AG20443 (cell line): ENCODE measurements at places on chromosomes 5 and 9.
A peak's percentile ranks its signal among the peaks of the same experiment; 100 is the strongest.

DNA sequence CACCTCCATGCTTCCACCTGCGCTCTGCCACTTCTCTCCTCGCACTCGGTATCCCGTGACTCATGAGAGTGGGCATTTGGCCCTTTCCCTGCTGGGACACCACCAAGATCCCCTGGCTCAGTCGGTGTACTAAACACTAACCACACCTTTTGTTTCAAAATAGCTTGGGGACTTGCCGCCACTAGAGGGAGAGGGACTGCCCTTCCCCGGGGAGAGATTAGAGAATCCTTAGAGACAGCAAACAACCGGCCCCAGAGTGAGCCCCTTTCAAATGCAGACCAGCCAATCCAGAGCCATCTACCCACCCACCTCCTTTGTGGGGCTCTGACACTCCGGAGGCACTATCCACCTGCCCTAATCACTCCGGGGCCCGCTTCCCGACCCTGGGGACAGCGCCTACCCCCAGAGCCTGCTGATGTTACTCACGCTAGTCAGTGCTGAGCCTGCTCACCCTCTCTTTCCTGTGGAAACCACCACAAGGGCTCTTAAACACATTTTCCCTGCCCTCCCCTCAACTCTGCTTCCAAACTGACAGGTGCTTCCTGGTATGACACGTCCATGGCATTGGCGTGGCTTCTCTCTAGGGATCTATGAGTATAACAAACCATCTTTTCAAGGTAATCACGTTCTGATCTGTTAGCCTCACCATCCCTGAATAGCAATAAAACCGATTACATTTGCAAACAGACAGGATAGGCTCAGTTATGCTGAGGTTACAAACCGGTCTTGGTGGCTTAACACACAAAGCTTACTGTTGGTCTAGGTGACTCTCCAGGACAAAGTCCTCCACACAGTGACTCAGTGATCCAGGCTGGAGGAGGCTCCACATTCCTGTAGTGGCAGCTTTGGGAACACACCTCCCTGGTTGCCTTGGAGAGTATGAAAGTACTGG lies 180.1 kb upstream of the MVB12B start:
- DNase-seq, result peak; percentile 14

DNA sequence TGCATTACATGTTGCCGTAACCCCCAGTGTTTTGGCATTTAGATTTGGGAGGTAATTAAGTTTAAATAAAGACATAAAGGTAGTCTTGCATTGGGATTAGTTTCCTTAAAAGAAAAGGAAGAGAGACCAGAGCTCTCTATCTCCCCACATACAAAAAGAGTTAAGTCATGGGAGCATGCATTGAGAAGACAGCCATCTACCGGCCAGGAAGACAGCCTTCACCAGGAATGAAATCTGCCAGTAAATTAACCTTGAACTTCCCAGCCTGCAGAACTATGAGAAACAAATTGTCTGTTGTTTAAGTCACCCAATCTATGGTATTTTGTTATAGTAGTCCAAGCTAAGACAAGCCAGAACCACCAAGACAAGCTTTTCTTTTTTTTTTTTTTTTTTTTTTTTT lies 567.0 kb upstream of the CDH18 start:
- no peak for DNase-seq

- no peak for DNase-seq
Observed at GRCh38 chr9:98031169-98031568, 25.4 kb upstream of the NANS start.

GRCh38 chr5:169251333-169252084 lies 49.4 kb downstream of the SLIT3 start:
- peak; percentile 37 for DNase-seq

- DNase-seq, result no peak
Observed at GRCh38 chr9:84742261-84742660, 72.7 kb downstream of the NTRK2 start.

- DNase-seq, result no peak
Observed at GRCh38 chr9:35845824-35846771, 17.1 kb downstream of the TMEM8B start.

GRCh38 chr9:38708759-38709158 lies 11.2 kb downstream of the FAM240B start:
- DNase-seq, result no peak

- DNase-seq, result no peak
Observed at GRCh38 chr5:175263776-175264175, 180.2 kb downstream of the DRD1 start.

DNA sequence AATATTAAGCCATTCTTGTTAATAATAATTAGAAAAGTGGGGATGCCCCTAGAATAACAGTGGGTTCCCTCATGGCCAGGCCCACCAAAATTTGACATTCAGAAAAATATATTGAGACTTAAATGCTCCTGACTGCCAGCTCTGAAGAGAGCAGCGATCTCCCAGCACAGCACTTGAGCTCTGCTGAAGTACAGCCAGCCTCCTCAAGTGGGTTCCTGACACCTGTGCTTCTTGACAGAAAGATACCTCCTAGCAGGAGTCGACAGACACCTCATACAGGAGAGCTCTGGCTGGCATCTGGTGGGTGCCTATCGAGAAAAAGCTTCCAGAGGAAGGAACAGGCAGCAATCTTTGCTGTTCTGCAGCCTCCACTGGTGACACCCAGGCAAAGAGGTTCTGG lies 261.5 kb downstream of the DTWD2 start:
- DNase-seq, result no peak

DNA sequence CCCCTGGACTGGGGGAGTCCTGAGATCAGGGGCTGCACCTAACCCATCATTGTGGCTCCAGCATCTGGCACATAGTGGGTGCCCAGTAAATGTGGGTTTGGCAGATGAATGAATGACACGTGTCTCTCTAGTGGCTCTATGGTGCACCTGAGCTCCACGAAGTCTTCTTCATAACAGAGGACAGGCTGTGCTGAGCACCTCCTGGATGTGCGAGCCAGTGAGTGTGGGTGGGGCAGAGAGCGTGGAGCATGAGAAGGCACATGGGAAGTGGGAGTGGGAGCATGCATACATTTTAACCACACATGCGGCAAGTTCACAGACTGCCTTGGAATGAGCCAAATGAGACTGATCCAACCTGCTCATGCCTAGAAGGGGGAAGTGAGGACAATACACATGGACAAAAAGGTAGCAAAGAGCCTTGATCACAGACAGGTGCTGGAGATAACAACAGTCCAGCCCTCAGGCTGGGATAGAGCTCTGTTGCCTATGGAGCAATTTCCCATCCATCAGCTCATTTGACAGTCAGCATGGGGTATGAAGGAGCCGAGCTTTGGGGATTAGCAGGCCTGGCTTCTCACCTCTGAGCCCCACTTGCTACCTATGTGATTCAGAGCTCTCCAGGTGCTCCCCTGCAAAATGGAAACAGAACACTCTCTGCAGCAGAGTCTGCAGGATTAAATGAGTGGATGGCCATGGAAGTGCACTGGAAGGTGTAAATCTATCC lies 76.2 kb upstream of the TBC1D2 start:
- DNase-seq, result no peak

DNA sequence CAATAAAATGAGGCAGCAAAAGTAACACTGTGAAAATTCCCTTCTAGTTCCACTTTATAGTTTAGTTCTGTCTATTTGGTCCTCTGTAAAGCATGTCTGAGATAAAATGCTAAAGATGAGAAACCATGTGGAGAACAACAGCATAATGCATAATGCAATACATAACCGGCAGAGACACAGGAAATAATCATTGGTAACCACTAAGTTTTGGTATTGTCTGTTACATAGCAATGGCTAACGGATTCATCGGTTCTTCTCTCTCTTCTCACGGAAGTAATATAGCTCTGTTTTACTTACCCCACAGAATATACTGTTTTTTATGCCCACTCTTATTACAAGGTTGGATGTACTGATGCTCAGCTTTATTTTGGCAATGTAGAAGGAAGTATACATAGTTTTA lies 158.9 kb downstream of the FAM174A start:
- no peak for DNase-seq

- DNase-seq, result no peak
Observed at GRCh38 chr9:5274770-5275169, 29.7 kb downstream of the RLN2 start.

- DNase-seq, result peak; percentile 21
Observed at GRCh38 chr5:60649288-60649917, 50.6 kb downstream of the DEPDC1B start.

- no peak for DNase-seq
Observed at GRCh38 chr5:116023619-116024018, 8.7 kb upstream of the ARL14EPL start.

GRCh38 chr5:120435129-120435528 lies 29.0 kb upstream of the PRR16 start:
- no peak for DNase-seq

DNA sequence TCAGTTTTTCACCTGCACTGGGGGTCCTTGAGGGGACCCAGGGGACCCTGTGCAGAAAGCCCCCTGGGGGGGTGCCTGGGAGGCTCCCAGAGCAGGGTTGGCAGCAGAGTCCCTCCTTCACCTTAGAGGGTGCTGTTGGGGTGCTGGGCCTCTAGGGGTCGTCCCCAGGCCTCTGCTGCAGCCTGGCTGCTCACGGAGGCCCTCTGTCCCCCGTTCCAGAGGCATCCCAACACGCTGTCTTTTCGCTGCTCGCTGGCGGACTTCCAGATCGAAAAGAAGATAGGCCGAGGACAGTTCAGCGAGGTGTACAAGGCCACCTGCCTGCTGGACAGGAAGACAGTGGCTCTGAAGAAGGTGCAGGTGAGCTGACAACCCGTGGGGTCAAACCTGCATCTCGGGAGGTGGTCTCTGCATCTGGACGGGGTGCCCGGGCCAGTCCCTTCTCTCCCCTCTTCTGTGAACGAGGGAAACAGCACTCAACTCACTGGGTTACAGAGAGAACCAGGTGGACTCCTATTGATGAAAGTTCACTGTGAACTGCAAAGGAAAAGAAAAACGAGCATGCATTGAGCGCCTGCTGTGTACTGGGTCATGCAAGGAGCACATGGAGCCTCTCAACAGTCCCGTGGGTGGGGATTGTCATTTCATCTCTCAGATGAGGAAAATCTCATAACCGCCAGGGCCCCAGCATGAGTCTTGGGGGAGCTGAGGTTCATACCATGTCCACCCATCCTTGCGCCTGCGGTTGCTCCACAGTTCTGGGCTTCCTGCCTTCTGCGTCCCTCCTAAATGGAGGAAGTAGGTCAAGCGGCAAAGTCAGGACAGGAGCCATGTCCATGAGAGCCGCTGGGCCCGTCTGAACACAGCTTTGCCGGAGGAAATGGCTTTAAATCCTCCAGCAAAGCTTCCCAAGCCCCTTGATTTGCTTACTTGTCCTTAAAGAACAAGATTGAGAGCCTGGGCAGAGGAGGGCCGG lies 54.8 kb downstream of the NEK6 start:
- no peak for DNase-seq

GRCh38 chr9:123003466-123003865 lies 30.0 kb upstream of the GPR21 start:
- DNase-seq, result no peak

- DNase-seq, result no peak
Observed at GRCh38 chr5:143924311-143924978, 112.5 kb downstream of the HMHB1 start.

GRCh38 chr5:171623551-171624097 lies 162.0 kb upstream of the SMIM23 start:
- no peak for DNase-seq

DNA sequence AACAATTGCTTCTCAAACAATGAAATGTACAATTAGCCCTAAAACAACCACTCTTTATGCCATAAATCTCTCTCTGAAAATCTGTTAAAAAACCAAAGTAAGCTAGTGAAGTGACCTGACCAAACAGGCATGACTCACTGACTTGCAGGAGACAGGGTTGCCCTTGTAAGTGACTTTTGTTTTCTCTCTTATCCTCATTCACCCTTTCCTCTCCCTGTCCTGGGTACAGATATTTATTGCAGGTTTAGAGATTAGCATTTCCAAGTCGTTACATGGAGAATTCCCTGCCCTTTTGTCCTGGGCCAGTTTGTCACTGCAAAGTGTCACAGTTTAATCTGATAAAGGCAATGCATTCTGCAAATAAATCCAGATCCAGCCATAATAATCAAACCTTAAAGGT lies 484.2 kb downstream of the IRX1 start:
- no peak for DNase-seq

DNA sequence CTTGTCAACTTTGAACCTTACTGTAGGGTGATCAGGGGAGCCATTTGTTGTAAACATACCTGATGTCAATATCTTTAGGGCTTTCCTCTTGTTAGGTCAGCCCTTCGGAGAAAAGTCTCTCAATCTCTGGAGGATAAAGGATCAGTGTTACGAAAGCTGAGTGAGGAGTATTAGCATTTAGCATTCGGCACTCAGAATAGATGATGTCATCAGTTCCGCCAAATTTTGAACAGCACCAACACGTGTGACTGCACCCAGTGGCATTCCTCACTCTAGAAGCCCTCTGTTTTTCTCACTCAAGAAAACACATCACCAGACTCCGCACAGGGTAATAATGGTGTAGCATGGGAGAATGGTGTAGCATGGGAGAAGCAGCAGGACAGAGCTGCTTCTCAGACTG lies 87.8 kb downstream of the RASEF start:
- DNase-seq, result no peak

DNA sequence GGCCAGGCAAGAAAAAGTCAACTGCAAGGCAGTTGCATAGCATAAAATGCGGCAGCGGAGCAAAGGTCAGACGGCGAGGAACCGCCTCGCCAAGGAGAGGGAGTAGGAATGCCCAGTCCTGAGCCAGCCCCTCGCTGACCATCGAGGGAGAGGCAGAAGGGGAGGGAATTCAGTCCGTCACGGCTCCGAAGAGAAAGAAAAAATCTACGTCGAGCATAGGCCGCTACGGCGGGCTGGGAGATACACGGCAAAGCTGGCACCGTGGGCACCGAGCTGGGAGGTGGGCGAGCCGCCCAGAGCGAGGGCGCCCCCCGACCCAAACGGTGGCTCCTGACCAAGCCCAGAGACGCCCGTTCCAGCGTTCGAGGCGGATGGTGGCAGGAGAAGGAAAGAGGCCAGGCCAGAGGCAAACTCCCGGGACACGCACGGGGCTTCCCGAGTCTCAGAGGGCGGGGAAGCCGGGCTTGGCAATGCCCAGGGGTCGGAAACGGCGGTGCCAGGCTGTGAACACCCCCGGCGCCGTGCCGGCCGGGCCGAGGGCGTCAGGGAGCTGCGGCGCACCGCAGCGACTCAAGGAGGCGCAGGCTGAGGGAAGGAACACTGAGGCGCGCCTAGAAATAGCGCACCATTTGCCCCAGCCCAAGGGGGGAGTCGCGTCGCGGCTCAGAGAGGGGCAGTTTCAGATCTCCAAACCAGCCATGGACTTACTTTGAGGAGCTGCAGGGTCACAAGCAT lies 518 bp downstream of the SPRY4 start:
- DNase-seq, result peak; percentile 64

- DNase-seq, result no peak
Observed at GRCh38 chr5:145341842-145342241, 493.3 kb downstream of the PRELID2 start.

- DNase-seq, result no peak
Observed at GRCh38 chr9:113475992-113476391, 12.5 kb downstream of the RGS3 start.
